Metanephros (tissue), 2 donors: ENCODE measurements at places on chromosomes 1 and 21. TPM values are rescaled to one million over a fixed set of nuclear protein-coding genes. Genes with fewer than 3 reads are reported as not detected.

FCRL6 gene
- not detected for total RNA-seq

SOX13 gene
- 40.2 TPM for total RNA-seq

KTI12 gene
- 8.9 TPM for total RNA-seq

SDHC gene
- total RNA-seq = 104 TPM

KCNE2 gene
- not detected for total RNA-seq

PGM1 gene
- 67.6 TPM for total RNA-seq

ECM1 gene
- 5.4 TPM for total RNA-seq

GUCA2A gene
- not detected for total RNA-seq

A3GALT2 gene
- 0.53 TPM for total RNA-seq

CEPT1 gene
- total RNA-seq = 54.0 TPM

LORICRIN gene
- not detected for total RNA-seq

PLK3 gene
- 11.6 TPM for total RNA-seq

MPZ gene
- total RNA-seq = 8.2 TPM

ROR1 gene
- 33.9 TPM for total RNA-seq

CCDC185 gene
- total RNA-seq = not detected

IL10 gene
- 1.2 TPM for total RNA-seq

LCE3E gene
- not detected for total RNA-seq

PROX1 gene
- 8.2 TPM for total RNA-seq

RNASEL gene
- 8.7 TPM for total RNA-seq

NBPF26 gene
- total RNA-seq = 41.2 TPM

SPRR2D gene
- not detected for total RNA-seq

FAM72B gene
- 2.2 TPM for total RNA-seq

PLPP3 gene
- 158 TPM for total RNA-seq

ENO1 gene
- 581 TPM for total RNA-seq

JUN gene
- total RNA-seq = 312 TPM

HTR6 gene
- 0.47 TPM for total RNA-seq

SLC6A17 gene
- total RNA-seq = 0.76 TPM

NBPF10 gene
- total RNA-seq = 3.3 TPM

ADAMTS4 gene
- total RNA-seq = 1.3 TPM

VASH2 gene
- total RNA-seq = 21.6 TPM

CCDC27 gene
- total RNA-seq = not detected

ADPRS gene
- 30.0 TPM for total RNA-seq

RASAL2 gene
- 26.8 TPM for total RNA-seq

PLA2G2F gene
- 0.18 TPM for total RNA-seq

ASAP3 gene
- total RNA-seq = 40.1 TPM

TMEM82 gene
- 2.5 TPM for total RNA-seq

OR2AK2 gene
- total RNA-seq = not detected

SLFNL1 gene
- total RNA-seq = 1.2 TPM

SLC50A1 gene
- total RNA-seq = 33.7 TPM

PCSK9 gene
- total RNA-seq = 2.2 TPM

SLC25A33 gene
- 6.8 TPM for total RNA-seq

AMPD1 gene
- 22.7 TPM for total RNA-seq

ADORA3 gene
- 0.88 TPM for total RNA-seq

DDR2 gene
- total RNA-seq = 42.5 TPM

FNDC10 gene
- 1.3 TPM for total RNA-seq

SPRR4 gene
- total RNA-seq = not detected

GBP1 gene
- 43.0 TPM for total RNA-seq

MARCKSL1 gene
- 120 TPM for total RNA-seq

AIRE gene
- 0.70 TPM for total RNA-seq

FCRLB gene
- 5.0 TPM for total RNA-seq

UBE2J2 gene
- 49.3 TPM for total RNA-seq
